Activated CD4-positive, alpha-beta T cell treated with anti-CD3 and anti-CD28 coated beads, Interleukin-2, amount 50 U/mL, for 4 hours (primary cell): ENCODE measurements at places on chromosomes 12 and 14.
A peak's percentile ranks its signal among the peaks of the same experiment; 100 is the strongest.

DNA sequence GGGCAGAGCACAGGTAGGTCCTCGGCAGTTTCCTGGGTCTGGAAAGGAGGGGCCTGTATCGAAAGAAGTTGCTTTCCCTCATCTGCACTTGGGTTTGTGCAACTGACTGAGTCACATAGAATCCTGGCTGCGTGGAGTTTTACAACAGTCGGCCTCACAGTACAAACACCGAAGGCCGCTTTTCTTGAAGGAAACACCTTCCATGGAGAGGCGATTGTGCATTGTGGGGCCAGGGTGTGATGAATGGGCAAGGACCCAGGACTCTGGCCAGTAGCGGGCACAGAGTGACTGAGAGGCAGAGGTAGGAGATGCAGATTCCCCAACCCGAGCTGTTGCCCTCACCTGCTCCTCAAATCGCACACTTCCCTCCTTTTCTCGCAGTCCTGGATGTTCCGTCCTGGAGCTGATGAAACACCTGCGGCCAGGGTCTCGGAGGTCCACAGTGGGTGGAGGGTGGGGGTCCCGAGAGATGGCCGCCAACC lies 7.7 kb downstream of the CCND2 start:
- no peak for DNase-seq

DNA sequence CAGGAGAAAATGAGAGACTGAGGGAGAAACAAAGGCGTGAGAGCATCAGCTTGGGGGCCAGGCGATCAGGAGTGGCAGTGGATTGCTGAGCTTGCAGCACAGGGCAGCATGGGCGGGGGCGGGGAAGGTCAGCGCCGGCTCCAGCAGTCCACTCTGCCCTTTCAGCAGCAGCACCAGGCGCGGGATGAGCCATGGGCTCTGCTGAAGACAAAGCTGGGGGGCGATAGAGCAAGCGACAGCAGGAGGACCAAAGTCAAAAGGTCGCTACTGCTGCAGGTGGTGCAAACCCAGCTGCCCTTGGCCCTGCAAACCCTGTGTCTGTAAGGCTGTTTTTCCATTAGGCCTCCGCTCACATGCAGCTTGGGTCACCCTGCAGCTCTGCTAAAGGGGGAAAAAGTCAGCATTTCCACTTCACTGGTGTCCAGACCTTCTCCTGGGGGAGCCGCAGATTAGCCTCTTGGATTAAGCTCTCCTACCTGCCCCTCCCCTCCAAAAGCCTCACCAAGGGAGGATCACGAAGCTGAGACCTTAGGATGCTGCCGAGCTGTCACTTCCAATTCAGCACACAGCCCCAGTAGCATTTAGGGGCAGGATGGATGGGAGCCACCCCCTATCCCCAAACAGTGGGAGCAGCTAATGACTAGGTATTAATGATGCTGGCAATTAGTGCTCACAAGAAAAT lies 204.8 kb downstream of the DPF3 start:
- DNase-seq, result no peak

DNA sequence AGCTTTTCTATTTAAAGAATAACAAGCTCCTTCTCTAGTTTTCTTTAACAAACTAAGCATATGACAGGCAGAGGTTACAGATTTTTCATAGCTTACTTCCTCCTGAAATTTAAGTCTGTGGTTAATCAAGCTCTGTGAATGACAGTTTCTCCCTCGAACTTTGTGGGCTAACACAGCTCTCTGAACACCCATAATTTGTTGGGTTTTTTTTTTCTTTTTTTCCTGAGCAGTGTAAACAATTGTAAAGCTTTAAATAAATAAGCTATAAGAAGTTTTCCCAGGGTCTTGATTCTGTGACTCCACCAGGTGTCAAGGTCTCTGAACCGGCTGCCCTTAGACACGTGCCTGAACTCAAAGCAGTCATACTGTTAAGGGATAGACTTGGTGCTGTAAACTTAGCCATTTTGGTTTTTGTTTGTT lies 128.1 kb upstream of the AMIGO2 start:
- no peak for DNase-seq

- DNase-seq, result no peak
Observed at GRCh38 chr12:64099397-64099796, 122.7 kb downstream of the KICS2 start.

GRCh38 chr12:116539361-116539771 lies 19.8 kb upstream of the MAP1LC3B2 start:
- DNase-seq, result no peak

GRCh38 chr12:14356147-14356546 lies 9.3 kb upstream of the ATF7IP start:
- no peak for DNase-seq

- no peak for DNase-seq
Observed at GRCh38 chr14:59331217-59331616, 134.0 kb downstream of the GPR135 start.

DNA sequence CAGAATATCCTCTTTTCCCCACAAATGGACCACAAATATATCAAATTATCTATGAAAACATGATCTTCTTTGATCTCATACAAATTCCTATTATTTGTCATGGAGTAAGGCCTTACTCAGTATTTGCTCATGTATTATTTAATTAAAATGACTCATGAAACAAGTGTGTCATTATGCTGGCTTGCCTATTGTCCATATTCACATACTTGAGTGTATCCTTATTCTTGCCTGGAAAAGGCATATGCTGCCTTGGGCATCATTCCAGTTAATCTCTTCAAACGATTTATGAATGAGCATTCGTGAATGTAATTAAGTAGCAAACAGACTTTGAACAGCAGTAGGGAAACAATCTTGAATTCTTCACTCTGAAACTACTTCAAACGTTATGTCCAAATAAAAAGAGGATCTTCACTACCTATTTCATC lies 22.6 kb upstream of the SNRPF start:
- DNase-seq, result no peak

DNA sequence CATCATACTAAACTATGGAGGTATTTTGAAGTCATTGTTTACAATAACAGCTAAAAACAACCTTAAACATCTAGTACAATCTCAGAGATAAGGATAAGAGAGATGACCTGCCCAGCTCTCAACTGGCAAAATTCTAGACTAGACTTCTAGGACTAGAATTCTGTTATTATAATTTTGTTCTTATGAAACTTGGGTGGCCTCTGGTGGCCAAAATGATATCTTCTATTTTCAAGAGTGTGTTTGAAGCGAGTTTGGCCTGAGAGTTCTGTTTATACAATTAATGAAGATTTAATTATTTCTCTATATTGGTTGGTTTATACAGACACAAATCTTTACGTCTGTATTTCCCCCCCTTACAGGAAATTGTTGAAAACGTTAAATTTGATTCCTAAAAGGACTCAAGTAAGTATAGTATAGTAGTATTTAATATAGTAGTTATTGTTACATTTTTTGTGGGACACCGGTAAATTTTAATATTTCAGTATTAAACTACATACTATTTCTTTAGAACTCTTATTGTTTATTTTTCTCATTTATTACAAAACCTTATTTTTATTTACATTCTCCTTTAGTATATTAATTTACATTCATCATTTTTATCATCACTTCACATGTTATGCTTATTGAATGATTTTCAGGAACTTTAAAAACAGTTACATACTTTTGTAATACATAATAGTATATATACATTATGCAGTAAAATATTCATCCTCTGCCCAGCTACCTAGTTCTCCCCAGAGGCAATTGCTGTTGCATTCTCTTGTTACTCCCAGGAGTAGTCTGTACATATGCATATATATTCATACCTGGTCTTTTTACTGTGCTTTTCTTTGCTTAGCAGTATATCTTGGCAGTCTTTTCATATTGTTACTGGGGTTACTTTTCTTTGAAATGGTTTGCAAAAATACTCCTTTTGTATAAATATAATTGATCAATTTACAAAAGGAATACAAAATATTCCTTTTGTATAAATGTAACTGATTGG lies 6.6 kb downstream of the PPHLN1 start:
- no peak for DNase-seq

GRCh38 chr12:41930866-41931437 lies 213.7 kb downstream of the GXYLT1 start:
- DNase-seq, result no peak

DNA sequence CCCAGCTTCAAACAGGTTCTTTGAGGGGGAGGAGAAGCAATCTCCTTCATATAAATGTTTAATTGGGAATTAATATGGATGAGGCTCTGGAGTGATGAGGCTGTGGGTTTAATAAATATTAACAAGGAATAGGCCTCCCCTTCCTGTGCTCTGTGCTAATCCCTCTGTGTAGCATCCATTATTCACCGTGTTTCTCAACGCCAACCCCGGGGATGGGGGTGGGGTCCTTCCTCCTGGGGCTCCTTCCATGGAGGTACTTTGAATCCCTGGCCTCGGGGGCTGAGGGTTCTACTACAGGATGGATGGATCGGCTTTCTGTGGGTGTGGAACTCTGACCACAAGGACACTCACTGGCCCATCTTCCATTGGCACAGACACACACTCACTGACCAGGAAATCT lies 34.9 kb upstream of the TMEM179 start:
- no peak for DNase-seq

DNA sequence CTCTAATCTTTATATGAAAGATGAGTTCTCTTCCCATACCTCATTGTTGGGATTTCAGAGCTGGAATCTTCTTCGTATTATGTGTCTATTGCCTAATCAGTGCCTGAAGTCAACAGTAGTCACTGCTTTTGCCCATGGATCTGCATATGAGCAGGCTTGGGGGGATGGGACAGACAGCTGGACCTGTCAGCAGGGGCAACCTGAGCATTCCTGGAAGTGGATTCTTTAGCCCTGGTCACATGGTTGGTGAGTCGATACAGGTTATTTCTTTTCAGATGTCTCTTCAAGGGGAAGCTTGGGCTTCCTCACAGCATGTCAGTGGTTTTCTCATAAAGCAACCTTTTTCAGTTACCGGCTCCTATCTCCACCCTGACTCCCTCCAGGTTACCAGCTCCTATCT lies 97.3 kb upstream of the RBM19 start:
- DNase-seq, result no peak

DNA sequence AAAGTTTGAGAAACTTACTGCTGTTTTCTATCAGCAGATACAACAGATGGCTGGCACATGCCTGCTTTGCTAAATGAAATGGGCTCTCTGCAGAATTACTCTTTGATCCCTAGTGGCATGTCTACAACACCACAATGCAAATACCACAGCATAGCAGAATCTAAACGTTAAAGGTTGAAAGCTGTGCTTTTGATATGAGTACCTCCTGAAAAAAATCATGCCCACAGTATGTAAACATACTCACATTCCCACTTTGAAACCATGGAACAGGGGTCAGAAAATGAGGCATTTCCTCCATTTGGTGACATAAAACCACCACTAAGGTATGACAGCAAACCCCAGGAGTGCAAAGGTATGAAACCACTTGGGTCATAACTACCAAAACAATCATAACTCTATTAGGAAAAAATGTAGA lies 7.5 kb downstream of the WIF1 start:
- no peak for DNase-seq

- no peak for DNase-seq
Observed at GRCh38 chr12:59118356-59118755, 198.1 kb upstream of the LRIG3 start.

DNA sequence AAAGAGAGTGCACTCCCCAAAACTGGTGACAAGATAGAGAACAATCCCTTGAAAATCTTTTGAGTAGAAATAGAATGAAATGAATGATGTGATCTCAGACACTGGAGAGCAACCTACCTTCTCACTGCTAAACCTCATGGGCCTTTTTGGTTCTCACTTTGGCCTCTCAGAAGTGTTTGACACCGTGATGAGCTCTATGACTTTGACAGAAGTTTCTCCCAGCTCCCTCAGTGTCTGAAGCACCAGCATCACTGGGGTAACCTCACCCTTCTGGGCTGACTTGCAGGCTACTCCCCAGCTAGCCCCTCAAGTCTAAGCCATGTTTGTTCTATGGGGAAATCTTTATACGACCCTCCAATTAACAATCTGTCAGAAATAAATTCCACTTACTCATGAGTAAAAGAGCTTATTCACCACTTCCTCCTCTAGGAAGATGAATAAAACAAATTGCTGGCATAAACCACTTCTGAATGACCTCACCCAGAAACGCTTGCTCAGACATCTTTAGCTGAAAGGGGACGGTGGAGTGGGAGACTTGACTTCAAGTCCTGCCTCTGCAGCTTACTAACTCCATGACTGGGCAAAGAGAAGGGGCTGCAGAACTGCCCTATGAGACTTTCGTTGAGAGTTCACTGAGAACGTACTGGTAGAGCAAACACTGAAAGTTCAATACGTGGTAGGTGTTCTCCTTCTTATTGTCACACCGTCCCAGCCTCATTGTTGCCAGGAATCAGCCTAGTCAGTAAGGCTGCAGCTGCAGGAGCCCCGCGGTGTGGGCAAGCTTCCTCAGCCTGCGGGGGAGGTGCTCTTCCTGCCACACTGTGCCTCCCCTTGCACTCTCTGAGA lies 46.5 kb downstream of the ST8SIA1 start:
- peak; percentile 12 for DNase-seq

DNA sequence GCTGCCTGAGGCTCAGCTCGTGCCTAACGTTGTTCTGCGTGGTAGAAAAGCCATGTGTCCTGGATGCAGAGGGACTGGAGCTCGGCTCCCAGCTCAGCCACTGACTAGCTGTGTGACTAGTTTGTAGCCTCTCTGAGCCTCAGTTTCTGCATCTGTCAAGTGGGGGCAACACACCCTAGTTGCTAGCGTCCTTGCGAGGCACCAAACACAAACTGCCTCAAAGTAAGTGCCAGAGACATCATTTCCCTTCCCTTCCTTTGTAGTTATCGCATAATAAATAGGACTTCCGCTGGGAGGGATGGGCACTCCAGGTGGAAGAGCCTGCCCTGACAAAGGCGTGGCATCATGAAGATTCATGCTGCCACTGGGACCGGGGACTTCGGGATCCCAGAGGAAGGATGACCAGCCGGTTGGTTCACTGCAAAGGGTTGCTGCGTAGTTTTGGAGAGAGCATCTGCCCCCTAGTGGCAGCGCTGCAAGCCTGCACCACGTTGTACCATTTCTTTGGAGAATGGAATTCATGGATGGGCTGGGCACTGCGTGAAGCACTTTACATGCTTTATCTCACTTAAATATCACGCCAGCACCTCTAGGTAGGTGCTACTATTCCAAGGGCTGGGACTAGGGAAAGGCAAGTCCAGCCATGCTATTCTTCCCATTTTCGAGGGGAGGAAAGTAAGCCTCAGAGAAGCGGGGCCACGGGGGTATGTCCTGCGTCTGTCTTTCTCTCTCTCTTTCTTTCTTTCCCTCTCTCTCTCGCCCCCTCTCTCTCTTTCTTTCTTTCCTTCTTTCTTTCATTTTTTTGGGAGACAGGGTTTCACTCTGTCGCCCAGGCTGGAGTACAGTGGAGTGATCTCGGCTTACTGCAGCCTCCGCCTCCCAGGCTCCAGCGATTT lies 4.6 kb downstream of the CCDC197 start:
- DNase-seq, result peak; percentile 45

- DNase-seq, result no peak
Observed at GRCh38 chr12:122793685-122794106, 19.3 kb downstream of the CCDC62 start.

GRCh38 chr12:116637589-116638150 lies 78.5 kb downstream of the MAP1LC3B2 start:
- no peak for DNase-seq

- no peak for DNase-seq
Observed at GRCh38 chr12:120696626-120697025, 9.7 kb downstream of the MLEC start.
